Upper lobe of left lung (tissue), 6 donors: ENCODE measurements at places on chromosomes 2 and 18. TPM values are rescaled to one million over a fixed set of nuclear protein-coding genes. Genes with fewer than 3 reads are reported as not detected.

- no peak overlapping the region for H3K27ac ChIP-seq
- peaks cover 19% of the 10 kb centered on the region for H3K4me1 ChIP-seq
- H3K27me3 ChIP-seq, result no peaks in the 10 kb centered on the region
- DNase-seq, result peak; percentile 63
These were observed 39.2 kb downstream of the ABCG8 start for GRCh38 chr2:43877782-43878464.

Gene THUMPD2
- total RNA-seq, result 10.8 TPM

Gene C2orf66
- 1.0 TPM for total RNA-seq

DNA sequence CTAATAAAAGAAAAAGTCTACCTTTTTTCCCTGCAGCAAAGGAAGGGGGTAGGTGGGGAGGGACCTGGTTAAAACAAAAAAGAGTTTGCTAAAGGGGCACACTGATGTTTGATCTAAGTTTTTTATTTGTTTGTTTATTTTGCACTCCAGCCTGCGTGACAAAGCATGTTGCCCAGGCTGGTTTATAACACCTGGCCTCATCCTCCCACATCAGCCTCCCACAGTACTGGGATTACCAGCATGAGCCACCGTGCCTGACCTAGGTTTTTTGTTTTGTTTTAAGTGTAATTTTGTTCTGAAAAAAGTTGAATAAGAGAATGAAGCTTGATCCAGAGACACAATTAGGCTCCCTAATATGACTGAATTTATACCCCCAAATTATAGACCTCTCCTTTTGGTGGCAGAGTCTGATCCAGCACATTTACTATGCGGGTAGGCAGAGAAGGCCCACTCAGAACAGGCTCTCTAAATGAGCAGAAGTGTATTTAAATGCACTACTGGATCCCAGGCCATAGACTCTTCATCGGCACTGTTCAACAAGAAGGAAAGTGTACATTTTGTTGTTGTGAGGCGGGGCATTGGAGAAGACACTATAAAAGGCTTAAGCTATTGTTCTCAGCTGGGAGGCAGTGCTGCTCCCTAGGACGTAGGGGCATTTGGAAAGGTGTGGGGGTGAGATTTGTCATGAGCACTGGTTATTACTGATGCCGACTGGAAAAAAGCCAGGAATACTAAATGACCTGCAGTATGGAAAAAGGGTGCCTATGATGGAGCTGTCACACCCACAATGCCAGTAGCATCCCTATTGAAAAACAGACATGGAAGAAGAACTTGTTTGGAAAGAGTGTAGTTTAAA, 32.4 kb downstream of the MRPS9 start:
- H3K36me3 ChIP-seq, result peaks cover 4% of the 10 kb centered on the region
- no peak overlapping the region for H3K4me3 ChIP-seq
- no peak overlapping the region for H3K27ac ChIP-seq
- H3K4me1 ChIP-seq, result no peaks in the 10 kb centered on the region

Gene CNDP2
- total RNA-seq, result 207 TPM

- no peaks in the 10 kb centered on the region for H3K27me3 ChIP-seq
- H3K4me1 ChIP-seq, result peaks cover 1% of the 10 kb centered on the region
- no peak for DNase-seq
These were observed 5.4 kb downstream of the CRYGD start for GRCh38 chr2:208118918-208119317.

GRCh38 chr18:79111483-79111882, 42.3 kb downstream of the ATP9B start:
- DNase-seq, result no peak
- no peaks in the 10 kb centered on the region for H3K27me3 ChIP-seq
- H3K4me1 ChIP-seq, result no peaks in the 10 kb centered on the region
- H3K36me3 ChIP-seq, result peaks cover 8% of the 10 kb centered on the region
- no peak overlapping the region for H3K27ac ChIP-seq

DNA sequence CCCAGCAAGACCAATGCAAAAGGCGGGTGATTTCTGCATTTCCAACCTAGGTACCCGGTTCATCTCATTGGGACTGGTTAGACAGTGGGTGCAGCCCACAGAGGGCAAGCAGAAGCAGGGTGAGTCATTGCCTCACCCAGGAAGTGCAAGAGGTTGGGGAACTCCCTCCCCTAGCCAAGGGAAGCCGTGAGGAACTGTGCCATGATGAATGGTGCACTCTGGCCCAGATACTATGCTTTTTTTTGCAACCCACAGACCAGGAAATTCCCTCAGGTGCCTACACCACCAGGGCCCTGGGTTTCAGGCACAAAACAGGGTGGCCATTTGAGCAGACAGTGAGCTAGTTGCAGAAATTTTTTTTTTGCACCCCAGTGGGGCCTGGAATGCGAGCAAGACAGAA, 662.6 kb upstream of the ACVR2A start:
- DNase-seq, result no peak
- H3K4me1 ChIP-seq, result no peaks in the 10 kb centered on the region
- H3K27me3 ChIP-seq, result no peaks in the 10 kb centered on the region
- H3K4me3 ChIP-seq, result no peak overlapping the region

Gene MOGAT1
- total RNA-seq, result 1.00 TPM

Gene ZNF514
- total RNA-seq, result 16.6 TPM

- no peaks in the 10 kb centered on the region for H3K27me3 ChIP-seq
- H3K36me3 ChIP-seq, result peaks cover 51% of the 10 kb centered on the region
- no peak for DNase-seq
- H3K4me1 ChIP-seq, result no peaks in the 10 kb centered on the region
- no peak overlapping the region for H3K27ac ChIP-seq
- H3K4me3 ChIP-seq, result no peak overlapping the region
These were observed 9.1 kb downstream of the SCLY start for GRCh38 chr2:238069877-238070276.

DNA sequence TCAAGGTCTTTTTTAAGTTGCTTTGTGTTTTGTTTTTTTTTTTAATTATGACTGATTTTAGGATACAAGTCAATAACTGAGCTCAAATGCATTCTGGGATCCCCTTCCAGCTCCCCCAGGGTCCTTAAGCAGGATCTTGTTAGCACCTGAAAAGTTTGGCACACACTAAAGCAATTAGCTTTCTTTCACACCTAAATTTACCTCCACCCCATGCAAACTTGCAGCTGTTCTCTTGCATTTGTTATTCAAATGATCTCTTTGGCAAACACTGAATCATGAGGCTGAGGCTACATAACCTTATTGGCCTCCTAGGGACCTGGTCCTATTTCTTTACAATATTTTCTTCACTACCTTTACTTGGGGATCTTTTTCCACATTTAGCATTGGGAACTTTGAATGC, 2026.1 kb upstream of the CELF4 start:
- no peaks in the 10 kb centered on the region for H3K4me1 ChIP-seq
- H3K4me3 ChIP-seq, result no peak overlapping the region
- no peaks in the 10 kb centered on the region for H3K27me3 ChIP-seq
- no peaks in the 10 kb centered on the region for H3K36me3 ChIP-seq
- H3K27ac ChIP-seq, result no peak overlapping the region

DNA sequence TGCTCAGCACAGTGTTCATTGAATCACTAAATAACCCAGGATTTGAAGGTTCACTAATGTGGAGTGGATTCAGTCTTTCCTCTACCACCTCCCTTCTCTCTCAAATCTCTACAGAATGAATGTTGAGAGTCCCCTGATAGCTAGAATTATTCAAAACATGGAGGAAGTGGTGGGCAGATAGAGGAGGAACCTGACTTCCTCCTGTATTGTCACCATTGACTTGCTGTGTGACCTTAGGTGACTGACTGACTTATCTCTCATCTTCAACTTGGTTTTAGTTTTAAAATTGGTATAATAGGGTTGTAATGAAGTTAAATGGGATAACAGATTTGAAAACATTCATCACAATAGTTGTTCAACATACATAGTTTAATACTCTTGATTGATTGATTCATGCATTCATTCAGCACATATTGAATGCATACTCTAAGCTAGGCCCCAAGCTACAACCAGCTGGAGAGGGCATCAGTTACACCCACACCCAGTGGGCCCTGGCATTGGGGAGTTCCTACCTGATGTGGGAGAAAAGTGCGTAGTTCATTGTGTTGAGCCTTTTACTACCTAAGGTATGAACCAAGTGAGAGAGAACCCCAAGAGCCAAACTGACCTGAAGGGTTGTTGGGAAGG, 96.0 kb downstream of the WDR7 start:
- H3K4me3 ChIP-seq, result no peak overlapping the region
- no peaks in the 10 kb centered on the region for H3K36me3 ChIP-seq
- H3K27me3 ChIP-seq, result no peaks in the 10 kb centered on the region
- no peak for DNase-seq
- H3K4me1 ChIP-seq, result no peaks in the 10 kb centered on the region
- H3K27ac ChIP-seq, result no peak overlapping the region

- no peaks in the 10 kb centered on the region for H3K36me3 ChIP-seq
- DNase-seq, result no peak
- H3K27me3 ChIP-seq, result no peaks in the 10 kb centered on the region
- H3K27ac ChIP-seq, result no peak overlapping the region
- H3K4me1 ChIP-seq, result no peaks in the 10 kb centered on the region
- no peak overlapping the region for H3K4me3 ChIP-seq
These were observed 185.7 kb downstream of the TPGS2 start for GRCh38 chr18:36643061-36643460.

Gene PLEKHH2
- total RNA-seq, result 34.8 TPM

Gene RASGRP3
- total RNA-seq, result 16.0 TPM

DNA sequence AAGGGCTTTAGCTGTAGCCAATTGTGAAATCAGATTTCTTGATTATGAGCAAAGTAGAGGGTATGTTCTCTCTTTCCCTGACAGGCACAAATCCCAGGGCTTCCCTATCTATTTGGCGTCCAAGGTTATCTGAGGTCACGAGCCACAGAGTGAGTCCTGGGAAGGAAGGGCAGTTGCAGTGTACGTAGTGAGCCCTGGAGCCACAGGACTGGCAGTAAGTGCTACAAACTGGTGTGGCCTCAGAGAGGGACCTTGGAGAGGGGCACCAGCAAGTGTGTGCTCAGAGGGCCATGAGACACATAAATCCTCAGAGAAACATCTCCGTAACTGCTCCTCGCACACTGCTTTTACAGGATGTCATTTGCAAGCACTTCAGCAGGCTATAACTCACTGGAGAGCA, 115.5 kb upstream of the SH3BP4 start:
- peaks cover 4% of the 10 kb centered on the region for H3K4me1 ChIP-seq
- no peak overlapping the region for H3K4me3 ChIP-seq
- no peak for DNase-seq
- H3K36me3 ChIP-seq, result no peaks in the 10 kb centered on the region
- no peaks in the 10 kb centered on the region for H3K27me3 ChIP-seq
- H3K27ac ChIP-seq, result no peak overlapping the region

DNA sequence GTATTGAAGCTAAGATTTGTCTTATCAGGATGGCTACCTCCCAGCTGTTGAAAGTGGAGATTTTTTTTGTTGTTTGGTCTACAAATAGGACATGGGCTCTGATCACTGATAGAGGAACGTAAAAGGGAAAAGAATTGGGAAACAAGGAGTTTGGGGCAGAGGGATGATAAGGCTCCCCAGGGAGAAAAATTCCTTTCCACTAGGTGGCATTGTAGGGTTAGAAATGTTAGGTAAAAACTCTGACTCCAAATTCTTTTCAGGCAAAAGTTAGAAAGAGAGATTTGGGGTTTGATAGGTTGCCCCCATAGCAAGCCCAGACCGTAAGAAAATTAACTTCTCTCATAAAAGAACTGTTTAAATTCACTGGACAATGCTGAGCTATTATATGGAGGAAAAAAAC, 19.8 kb downstream of the CMPK2 start:
- no peaks in the 10 kb centered on the region for H3K4me1 ChIP-seq
- no peaks in the 10 kb centered on the region for H3K27me3 ChIP-seq
- H3K27ac ChIP-seq, result no peak overlapping the region
- H3K36me3 ChIP-seq, result peaks cover 35% of the 10 kb centered on the region
- H3K4me3 ChIP-seq, result no peak overlapping the region
- DNase-seq, result no peak

DNA sequence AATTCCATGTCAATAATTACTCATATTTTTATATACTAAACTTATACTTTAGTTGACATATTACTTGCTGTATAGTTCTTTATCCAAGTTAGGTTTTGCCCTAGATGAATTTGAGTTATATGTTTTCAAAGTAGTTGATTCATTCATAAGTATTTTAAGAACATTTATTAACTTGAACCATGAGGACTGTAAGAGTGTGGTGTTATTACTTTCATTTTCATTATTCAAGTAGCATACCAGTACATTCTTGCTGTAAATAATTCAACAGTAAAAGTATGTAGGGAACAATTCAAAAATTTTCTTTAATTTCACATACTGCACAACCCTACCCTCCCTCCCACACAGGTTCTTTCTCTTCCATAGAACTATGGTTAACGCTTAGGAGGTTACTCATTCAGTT, 75.4 kb downstream of the ANKRD12 start:
- no peaks in the 10 kb centered on the region for H3K4me1 ChIP-seq
- no peak for DNase-seq
- H3K27me3 ChIP-seq, result no peaks in the 10 kb centered on the region

DNA sequence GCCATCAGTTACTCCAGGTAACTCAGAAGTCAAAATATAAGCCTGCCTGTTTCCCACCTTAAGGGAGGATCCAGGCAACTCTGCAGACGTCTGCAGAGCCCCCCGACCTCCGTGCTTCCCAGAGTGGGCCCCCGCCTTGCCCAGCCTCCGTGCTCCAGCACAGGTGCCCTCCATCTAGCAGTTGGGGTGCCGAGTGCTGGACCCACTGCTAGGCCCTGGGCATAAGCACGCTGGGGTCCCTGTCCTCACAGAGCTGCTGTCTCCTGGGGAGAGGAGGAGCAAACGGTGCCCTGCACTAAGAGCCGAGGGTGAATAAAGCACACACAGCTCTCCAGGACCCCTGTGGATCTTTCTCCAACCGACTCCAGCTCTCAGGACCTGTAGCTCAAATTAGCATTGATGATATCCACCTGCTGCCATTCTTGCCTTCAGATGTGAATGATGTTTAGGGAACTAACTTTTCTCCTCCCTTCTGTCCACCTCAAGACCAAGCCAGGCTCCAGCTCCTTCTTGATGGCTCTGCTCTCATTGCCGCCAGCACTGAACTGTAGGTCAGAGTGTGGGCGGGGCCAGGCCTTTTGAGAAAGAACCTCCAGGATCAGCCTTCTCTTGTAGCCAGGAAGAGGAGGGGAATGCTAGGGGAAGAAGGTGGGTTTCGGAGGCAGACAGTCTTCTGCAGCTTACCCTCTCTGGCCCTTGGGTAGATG, 121.2 kb downstream of the SMAD7 start:
- no peak overlapping the region for H3K4me3 ChIP-seq
- no peak for DNase-seq
- H3K27ac ChIP-seq, result no peak overlapping the region
- no peaks in the 10 kb centered on the region for H3K36me3 ChIP-seq
